PC-9 (cell line): ENCODE measurements at places on chromosomes 1 and 21. TPM values are rescaled to one million over a fixed set of nuclear protein-coding genes. Genes with fewer than 3 reads are reported as not detected.
A peak's percentile ranks its signal among the peaks of the same experiment; 100 is the strongest.

DNA sequence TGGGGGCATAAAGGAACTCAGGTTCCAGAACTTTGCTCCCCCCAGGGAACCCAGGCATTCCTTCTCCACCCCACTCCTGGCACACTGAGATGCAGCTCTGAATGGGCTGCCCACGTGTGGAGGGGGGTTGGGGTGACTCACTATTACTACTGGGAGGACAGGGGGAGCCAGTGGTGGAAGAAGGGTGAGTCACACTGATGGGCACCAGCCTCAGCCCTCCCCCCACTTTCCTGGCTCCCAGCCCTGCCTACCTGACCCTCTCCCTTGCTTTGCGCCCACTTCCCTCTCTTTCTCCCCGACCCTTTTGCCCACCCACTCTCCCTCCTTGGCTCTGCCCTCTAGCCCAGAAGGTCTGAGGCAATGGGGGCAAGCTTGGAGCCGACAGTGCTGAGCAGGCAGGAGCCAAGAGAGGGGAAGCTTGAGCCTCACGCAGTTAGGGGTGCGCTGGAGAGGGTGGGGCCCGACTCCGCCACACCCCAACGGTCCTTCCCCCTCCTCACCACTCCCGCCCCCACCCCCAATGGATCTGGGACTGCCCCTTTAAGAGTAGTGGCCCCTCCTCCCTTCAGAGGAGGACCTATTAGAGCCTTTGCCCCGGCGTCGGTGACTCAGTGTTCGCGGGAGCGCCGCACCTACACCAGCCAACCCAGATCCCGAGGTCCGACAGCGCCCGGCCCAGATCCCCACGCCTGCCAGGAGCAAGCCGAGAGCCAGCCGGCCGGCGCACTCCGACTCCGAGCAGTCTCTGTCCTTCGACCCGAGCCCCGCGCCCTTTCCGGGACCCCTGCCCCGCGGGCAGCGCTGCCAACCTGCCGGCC lies at the start of gene LMNA:
LMNA (plus strand) TSS at position 611 of the 818 bp plus-strand sequence. CDS start 208 bp downstream, outside the sequence.
- H3K36me3 ChIP-seq = peaks cover 9% of the 10 kb centered on the region; the same call in 1 of the 2 replicates
- H3K4me3 ChIP-seq = peak within 1 kb of the TSS; percentile 100
- no peaks in the 10 kb centered on the region for H3K27me3 ChIP-seq

GRCh38 chr1:223062177-223062576 lies 80.9 kb downstream of the TLR5 start:
- H3K4me3 ChIP-seq = no peak overlapping the region
- H3K36me3 ChIP-seq = no peaks in the 10 kb centered on the region
- H3K27me3 ChIP-seq = 0 out of 2 replicates have a peak, but pooled peaks cover 3% of the 10 kb centered on the region
- 0 out of 2 replicates have a peak, but pooled peaks cover 9% of the 10 kb centered on the region for H3K4me1 ChIP-seq
- no peak for DNase-seq
- H3K27ac ChIP-seq = no peak overlapping the region

DNA sequence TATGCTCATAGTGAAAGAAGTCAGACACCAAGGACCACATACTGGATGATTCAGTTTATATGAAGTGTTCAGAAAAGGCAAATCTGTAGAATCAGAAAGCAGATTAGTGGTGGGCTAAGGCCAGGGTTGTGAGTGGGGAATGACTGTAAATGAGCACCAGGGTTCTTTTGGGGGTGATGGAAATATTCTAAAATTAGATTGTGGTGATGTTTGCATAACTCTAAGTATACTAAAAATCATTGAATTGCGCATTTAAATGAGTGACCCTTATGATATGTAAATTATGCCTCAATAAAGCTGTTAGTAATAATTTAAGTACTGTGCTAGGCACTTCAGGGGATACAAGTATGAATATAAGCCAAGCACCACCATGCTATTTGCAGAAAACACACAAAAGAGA lies 256.3 kb downstream of the TPR start:
- H3K27ac ChIP-seq = no peak overlapping the region
- no peaks in the 10 kb centered on the region for H3K4me1 ChIP-seq
- no peak for DNase-seq
- no peak overlapping the region for H3K4me3 ChIP-seq

DNA sequence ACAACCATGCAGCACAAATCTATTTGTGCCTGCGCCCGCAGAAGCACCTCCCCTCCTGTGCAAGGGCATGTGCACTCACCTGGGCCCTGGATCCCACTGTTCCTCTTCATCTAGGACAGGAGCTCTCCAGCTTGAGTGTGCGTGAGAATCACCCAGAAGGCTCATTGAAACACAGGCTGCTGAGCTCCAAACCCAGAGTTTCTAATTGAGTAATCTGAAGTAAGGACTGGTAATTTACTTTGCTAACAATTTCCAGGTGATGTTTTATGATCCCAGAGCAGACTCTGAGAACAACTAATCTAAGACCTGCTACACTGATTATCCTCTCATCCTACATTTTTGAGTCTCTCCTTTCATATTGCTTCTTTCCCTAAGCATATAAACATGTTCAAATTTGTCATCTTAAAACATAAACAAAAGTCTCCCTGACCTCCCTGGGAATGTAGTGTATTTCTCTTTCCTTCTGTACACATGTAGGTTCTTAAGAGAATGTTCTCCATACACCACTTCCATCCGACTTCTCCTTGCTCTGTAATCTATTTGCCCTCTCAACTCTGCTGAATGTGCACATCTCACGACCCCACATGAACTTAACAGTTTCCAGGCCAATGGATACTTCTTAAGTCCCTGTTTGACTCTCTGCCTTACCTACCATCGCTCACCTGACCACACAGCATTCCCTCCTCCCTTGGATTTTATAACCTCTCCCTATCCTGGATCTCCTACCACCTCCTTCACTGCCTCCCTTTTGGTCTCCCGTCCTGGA lies 522.5 kb downstream of the SMYD3 start:
- no peak for DNase-seq
- peaks cover 13% of the 10 kb centered on the region for H3K4me1 ChIP-seq
- no peaks in the 10 kb centered on the region for H3K27me3 ChIP-seq
- no peak overlapping the region for H3K4me3 ChIP-seq
- no peak overlapping the region for H3K27ac ChIP-seq

DNA sequence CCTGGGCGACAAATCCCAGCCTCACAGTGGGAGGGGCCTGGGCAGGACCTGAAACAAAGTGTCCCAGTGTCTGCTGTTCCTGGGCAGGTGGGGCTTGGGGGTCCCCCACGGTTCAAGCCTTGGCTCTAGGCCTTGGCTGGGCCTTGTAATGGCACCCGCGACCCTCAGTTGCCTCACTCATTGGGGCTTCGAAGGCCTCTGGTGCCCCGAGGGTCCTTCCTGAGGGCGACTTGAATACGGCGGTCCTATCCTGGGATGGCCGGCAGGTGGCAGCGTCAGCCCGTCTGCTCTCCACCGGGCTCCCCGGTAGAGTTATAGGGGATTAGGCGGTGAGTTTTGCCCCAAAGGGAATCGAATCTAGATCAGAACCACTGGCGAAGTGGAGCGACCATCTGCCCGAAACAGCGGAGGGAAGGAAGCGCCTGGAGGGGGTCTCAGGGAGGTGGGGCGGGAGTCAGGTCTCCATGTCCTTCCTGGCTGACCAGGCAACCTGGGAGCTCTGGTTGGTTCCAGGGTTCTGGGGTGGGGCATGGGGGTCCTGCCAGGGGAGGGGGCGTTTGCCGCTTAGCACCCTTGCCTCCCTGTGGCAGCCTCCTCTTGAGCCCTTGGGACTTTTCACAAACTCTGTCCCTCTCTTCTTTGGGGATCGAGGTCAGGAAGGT lies 2.1 kb upstream of the PEX10 start:
- H3K4me3 ChIP-seq = peak overlapping the region; percentile 97
- H3K27me3 ChIP-seq = no peaks in the 10 kb centered on the region; the same call in 1 of the 2 replicates
- no peak overlapping the region for H3K27ac ChIP-seq

DNA sequence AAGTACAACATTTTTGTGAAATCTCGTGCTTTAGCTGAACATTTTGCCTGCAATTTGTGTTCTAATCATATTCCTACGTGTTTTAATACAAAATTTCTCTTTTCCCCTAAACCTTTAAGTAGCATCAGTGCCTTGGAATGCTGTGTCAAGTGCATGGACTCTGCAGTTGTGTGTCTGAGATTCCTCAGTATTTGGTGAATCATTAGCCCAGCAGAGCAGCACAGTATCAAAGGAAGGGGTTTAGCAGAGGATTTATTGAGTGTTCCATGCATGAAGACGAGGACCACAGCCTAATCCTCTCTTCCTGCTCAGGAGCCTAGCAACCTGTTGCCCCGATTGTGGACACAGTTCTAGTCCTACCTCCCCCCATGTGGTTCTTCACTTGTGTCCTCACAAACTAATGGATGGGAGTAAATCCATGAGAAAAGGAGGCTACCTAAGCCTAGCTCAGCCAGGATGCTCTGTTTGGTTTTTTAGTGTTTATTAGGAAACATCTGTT lies 29.3 kb upstream of the PCP4 start:
- H3K36me3 ChIP-seq = no peaks in the 10 kb centered on the region
- DNase-seq = no peak
- H3K4me3 ChIP-seq = no peak overlapping the region
- H3K27ac ChIP-seq = no peak overlapping the region
- H3K4me1 ChIP-seq = no peaks in the 10 kb centered on the region

DNA sequence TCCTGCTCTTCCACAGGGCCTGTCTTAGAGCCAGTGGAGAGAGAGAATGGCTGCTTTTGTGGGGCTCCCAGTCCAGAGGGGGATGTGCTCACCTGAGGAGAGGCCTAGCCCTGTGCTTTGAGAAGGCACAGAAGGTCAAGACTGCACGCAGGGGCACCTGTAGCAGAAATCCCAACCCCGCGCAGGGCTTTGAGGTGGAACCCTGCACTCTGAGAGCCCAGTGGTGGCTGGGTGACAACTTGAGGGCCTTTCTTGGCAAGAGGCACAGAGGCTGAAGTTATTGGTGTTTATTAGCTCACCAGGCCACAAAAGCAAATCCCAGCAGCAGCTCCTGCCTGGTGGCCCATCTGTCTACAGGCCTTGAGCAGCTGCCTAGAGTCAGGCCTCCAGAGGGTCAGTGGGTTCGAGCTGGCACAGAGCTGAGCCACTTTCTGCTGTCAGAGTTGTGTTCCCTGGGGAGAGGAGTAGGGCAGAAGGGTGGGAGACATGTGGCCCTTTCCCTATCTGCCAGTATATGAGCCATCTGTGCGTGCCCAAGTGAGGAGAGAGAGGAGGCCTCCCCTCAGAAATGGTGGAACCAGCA lies 31.4 kb downstream of the SZRD1 start:
- no peak for DNase-seq
- H3K27ac ChIP-seq = no peak overlapping the region
- H3K4me1 ChIP-seq = no peaks in the 10 kb centered on the region
- no peak overlapping the region for H3K4me3 ChIP-seq

GRCh38 chr1:109933856-109934711 lies 23.4 kb downstream of the CSF1 start:
- H3K4me3 ChIP-seq = no peak overlapping the region
- peaks cover 64% of the 10 kb centered on the region for H3K4me1 ChIP-seq
- H3K27me3 ChIP-seq = no peaks in the 10 kb centered on the region
- DNase-seq = peak; percentile 67

DNA sequence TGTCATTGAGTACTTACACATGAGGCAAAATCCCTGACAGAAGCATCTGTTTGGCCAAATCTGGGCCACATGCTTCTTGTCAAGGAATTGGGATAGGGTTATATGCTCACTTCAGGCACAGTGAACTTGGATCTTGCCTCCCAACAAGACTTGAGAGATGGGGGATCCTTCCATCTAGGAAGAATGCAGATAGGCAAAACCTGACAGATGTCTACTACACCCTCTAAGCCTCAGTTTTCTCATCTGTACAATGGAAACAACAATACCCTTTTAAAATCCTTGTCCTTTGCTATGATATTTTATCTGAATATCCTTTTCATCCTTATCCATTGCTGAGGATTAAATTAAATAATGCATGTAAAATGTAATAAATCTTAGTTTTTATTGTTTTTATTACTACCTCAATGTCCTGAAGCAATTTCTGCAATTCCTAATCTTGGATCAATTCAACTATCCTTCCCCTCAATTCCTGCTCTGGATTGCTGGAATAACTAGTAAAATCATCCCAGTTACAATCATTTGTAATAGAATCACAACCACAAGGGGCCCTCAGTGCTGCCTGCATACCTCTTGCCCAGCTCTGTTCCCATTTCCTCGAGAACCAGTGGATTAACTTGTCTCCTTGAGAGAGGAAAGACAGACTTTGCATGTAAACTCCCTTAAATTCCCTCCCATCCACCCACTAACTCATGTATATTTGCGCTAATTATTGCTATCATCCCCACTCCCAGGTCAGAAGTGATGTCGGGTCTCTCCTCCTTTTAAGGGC lies 8.1 kb upstream of the XPR1 start:
- no peaks in the 10 kb centered on the region for H3K36me3 ChIP-seq
- DNase-seq = no peak
- no peaks in the 10 kb centered on the region for H3K27me3 ChIP-seq
- H3K27ac ChIP-seq = no peak overlapping the region

DNA sequence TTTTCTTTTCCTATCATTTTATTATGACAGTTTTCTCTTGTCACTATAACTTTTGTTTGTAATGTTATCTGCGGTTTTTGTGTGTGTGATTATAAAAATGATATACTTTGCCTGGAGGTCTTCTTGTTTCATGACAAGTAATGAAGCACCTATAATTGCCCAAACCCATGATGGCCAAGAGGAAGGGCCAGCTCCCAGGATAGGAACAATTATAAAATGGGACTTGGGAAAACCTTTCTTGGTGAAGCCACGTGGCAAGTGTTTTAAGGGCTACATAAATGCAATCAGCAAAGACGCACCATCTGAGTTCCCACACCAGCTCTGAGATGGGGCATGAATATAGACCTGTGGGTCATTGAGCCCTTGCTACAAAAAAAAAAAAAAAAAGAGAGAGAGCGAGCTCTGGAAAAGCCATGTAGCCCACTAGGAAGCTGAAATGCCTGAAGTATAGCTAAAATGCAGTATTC lies 462.6 kb upstream of the RUNX1 start:
- peak overlapping the region; percentile 28; the same call in 1 of the 2 replicates for H3K4me3 ChIP-seq
- H3K4me1 ChIP-seq = peaks cover 42% of the 10 kb centered on the region
- H3K36me3 ChIP-seq = no peaks in the 10 kb centered on the region
- peak; percentile 27 for DNase-seq

- no peaks in the 10 kb centered on the region for H3K36me3 ChIP-seq
- H3K27me3 ChIP-seq = no peaks in the 10 kb centered on the region
- no peak for DNase-seq
- H3K27ac ChIP-seq = no peak overlapping the region
Measured at GRCh38 chr21:42037516-42037915, 27.4 kb upstream of the ZBTB21 start.

GRCh38 chr1:54606096-54606989 lies 17.0 kb downstream of the FAM151A start:
- no peak overlapping the region for H3K27ac ChIP-seq
- no peaks in the 10 kb centered on the region for H3K4me1 ChIP-seq
- DNase-seq = no peak
- H3K36me3 ChIP-seq = no peaks in the 10 kb centered on the region

GRCh38 chr1:87743256-87743655 lies 414.6 kb downstream of the LMO4 start:
- H3K4me1 ChIP-seq = no peaks in the 10 kb centered on the region
- no peaks in the 10 kb centered on the region for H3K36me3 ChIP-seq
- no peak overlapping the region for H3K27ac ChIP-seq
- H3K27me3 ChIP-seq = no peaks in the 10 kb centered on the region

The LORICRIN gene
- not detected in 2 replicates for total RNA-seq

The CFH gene
- 3.8 and 4.0 TPM in 2 replicates for total RNA-seq

The COL6A1 gene
- 43.1 and 51.8 TPM in 2 replicates for total RNA-seq

The FMOD gene
- not detected in 2 replicates for total RNA-seq

The ADAMTS4 gene
- 0.08 TPM in 1 of 2 replicates, not detected in the other for total RNA-seq

The HSF2BP gene
- total RNA-seq = 4.6 and 7.3 TPM in 2 replicates
